Hippocampal formation (tissue), 2 donors: ENCODE measurements at places on chromosomes 6 and 20.

GRCh38 chr20:2759143-2759542, 41.3 kb downstream of the CPXM1 start:
- DNase-seq: no peak

DNA sequence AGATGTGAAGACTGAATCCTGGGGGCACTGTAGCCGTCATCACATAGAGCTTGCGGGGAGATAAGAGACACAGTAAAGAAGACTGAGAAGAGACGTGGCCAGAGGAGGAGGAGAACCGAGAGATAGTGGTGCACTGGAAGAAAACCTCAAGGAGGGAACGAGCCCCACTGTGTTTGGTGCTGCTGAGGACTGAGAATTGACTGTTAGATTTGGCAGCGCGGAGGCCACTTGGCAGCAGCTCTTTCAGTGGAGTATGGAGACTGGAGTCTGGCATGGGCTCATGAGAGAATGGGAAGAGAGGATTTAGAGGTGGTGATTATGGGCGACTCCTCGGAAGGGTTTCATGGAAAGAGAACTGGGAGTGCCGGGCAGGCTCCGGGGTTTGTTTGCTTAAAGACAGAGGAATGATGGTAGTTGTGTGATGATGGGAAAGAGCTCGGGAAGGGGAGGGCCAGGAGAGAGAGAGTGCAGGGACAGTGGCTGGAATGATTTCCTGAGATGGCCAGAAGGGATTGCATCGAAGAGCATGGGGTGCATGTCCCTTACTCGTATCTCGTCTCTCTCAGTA, 18.0 kb downstream of the CDYL start:
- no peak for DNase-seq

- DNase-seq: no peak
Measured at GRCh38 chr6:82687855-82688254, 324.2 kb downstream of the TPBG start.

GRCh38 chr6:166955865-166956443, 396 bp downstream of the RNASET2 start:
- DNase-seq: no peak

DNA sequence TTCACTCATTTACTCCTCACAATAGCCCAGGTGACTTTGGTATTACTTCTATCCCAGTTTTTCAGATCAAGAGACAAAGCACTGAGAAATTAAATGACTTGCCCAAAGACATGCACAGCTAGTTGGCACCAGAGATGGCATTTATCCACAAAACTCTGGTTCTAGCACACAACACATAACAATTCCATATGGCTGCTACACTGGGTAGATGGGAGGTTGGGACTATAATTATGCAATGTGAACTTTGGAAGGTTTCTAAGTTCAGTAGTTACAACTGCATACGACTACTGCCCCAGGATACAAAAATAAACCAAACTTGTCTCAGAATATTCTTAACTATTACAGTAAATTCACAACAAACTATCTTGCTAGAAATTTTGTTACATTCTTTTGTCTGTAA, 54.2 kb upstream of the MLIP start:
- DNase-seq: no peak

DNA sequence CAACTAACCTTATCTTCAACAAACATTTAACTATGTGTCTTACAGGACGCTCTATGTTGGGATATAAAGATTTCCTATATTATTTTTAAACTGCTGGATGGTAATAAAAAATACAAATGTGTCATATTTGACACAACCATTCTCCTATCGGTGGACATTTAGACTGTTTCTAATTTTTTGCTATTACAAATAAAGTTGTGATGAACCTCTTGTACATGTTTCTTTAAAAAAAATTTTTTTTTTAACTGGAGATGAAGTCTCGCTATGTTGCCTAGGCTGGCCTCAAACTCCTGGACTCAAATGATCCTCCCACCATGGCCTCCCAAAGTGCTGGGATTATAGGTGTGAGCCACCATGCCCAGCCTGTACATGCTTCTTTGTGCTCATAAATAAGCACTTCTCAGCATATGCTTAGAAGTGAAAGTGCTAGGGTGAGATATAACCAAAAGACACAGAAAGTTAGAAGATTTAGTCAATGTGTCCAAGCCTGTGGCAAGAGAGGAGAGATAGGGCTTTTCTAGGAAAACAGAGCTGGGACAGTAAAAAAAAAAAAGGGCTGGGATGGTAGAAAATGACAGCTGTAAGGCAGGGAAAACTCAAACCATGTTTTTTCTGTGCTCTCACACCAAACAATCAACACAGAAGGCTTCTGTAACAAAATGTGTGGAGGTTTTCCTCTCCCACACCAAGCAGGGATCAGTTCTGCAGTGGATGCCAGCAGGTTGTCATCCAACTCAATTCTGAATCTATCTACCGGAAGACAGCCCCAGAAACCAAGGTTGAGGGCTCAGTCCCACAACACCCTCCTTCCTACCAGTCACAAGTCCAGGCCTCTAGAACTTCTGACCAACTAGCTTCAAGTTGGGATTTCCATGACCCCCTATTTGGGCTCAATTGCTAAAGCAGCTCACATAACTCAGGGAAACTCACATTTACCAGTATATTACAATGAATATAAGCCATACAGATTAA, 70.0 kb upstream of the SMIM29 start:
- DNase-seq: no peak

GRCh38 chr6:29776684-29777083, 50.9 kb upstream of the HLA-G start:
- no peak for DNase-seq

DNA sequence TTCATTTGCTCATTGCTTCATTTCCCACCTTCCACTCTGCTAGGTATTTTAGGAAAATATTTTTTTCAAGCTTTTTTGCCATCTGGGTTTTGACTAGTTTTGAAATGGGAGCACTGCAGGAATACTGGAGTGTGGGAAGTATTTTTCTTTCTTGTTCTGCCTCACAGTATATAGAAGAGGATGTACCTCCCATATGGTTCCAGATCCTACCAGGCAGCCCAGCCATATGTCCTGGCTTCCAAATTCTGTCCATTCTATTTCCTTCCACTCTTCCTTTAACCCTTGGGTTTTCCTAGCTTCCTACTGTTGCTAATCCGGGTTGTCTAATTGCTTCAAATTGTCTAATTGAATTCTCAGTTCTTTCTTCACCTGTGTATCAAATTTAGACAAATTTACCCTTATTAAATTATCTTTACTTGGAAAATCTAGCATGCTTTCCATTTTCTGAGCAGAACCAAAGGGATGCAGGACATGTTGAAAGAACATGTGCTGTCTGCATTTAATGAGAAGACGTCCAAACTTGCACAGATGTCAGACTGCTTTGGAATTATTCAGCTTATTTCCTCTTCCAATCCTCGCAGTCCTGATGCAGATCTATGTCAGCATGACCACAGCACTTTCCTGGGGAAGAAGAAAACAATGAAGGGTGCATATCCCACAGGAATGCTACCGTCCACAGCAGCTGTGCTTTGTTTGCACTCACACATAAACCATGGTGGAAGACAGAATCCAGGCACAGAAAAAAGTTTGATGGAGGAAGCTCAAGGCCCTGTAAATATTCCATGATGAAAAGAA, 1273.9 kb upstream of the MAP3K7 start:
- DNase-seq: no peak

- no peak for DNase-seq
Measured at GRCh38 chr6:108996208-108996607, 98.4 kb downstream of the SESN1 start.

DNA sequence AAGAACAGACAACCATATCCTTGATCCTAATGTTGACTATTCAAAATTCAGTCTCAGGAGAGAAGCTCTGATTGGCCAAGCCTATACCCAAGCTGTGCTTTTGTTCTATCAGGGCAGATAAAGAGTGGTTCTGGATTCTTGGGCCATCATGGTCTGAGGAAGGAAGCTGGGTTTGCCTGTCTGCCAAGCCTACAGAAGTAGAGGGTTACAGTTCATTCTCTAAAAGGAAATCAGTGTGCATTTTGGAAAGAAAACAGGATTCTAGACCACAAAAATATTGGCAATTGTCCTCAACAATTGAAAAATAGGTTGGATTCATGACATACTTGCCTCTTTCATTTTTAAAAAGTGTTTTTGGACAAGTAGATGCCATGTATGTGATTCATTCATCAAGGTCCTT, 145.4 kb upstream of the BMP2 start:
- DNase-seq: no peak

GRCh38 chr6:145813285-145814034, 1.1 kb downstream of the FBXO30 start:
- no peak for DNase-seq

DNA sequence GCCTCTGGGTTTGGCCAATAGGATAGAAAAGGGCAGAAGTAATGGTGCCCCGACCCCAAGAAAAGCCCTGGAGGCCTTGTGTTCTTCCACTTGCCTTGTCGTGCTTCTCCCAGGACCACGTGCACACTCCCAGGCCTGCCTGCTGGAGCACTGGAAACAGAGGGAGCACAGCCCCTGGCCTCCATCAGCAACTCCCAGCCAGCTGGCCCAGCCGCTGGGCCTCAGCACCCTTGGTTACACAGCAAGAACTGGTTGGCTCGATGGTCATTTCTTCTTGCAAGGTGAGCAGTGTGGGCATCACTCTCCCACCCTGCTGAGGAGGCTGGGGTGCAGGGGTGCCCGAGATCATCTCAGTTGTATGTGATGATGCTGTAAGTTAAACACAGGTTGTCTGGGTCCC, 69.2 kb upstream of the CST7 start:
- no peak for DNase-seq

GRCh38 chr6:36743538-36744303, 46.1 kb downstream of the RAB44 start:
- DNase-seq: no peak

GRCh38 chr6:37531437-37532036, 31.8 kb upstream of the CCDC167 start:
- DNase-seq: no peak

- DNase-seq: no peak
Measured at GRCh38 chr6:96330884-96331283, 190.7 kb upstream of the UFL1 start.

GRCh38 chr6:20444786-20445271, 43.1 kb downstream of the E2F3 start:
- DNase-seq: no peak

DNA sequence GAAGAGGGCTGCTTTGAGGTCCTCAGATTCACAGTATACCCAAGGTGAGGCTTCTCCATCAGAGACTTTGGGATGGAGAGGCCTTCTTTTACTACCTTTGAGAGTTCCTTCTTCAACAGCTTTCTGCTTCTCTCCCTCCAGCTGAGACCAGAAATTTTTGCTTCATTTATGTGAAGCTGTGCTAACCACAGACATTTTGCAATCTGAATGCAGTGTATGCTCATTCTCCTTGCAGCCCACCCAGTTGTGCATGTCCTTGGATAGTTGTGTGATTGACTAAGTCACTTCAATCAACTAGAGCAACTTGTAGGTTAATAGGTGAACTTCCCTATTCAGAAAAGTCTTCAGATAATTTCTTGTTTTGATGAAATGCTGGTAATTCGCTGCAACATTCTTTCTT, 20.1 kb downstream of the DCBLD1 start:
- DNase-seq: no peak

GRCh38 chr20:8534368-8535160, 402.5 kb downstream of the PLCB1 start:
- no peak for DNase-seq

GRCh38 chr20:63860325-63861051, 810 bp upstream of the ABHD16B start:
- DNase-seq: no peak

- DNase-seq: no peak
Measured at GRCh38 chr20:57416296-57417022, 25.3 kb downstream of the RBM38 start.

DNA sequence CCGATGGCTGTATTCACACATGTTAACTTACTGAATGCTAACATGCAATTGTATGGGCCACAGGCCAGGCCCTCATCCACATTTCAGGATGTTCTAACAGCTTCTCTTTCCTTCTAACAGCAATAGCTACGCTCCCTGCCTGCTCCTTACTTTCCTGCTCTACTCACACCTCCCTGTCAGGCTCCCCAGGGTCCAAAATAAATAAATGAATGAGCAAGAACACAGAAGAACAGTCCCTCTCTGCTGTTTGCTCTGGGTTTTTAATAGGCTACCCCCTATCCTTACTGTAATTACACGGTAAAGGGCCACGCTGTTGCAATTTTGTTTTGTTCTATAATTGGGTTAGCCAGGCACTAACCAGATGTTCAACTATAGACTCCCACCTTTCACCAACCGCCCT, 135.6 kb downstream of the GMDS start:
- DNase-seq: no peak

- DNase-seq: no peak
Measured at GRCh38 chr6:161270116-161270515, 3.7 kb downstream of the AGPAT4 start.

GRCh38 chr6:123945386-123945785, 141.7 kb downstream of the NKAIN2 start:
- DNase-seq: no peak

- DNase-seq: no peak
Measured at GRCh38 chr6:170076466-170077165, 214.3 kb downstream of the DLL1 start.

- no peak for DNase-seq
Measured at GRCh38 chr6:127243501-127243900, 23.2 kb upstream of the RNF146 start.

DNA sequence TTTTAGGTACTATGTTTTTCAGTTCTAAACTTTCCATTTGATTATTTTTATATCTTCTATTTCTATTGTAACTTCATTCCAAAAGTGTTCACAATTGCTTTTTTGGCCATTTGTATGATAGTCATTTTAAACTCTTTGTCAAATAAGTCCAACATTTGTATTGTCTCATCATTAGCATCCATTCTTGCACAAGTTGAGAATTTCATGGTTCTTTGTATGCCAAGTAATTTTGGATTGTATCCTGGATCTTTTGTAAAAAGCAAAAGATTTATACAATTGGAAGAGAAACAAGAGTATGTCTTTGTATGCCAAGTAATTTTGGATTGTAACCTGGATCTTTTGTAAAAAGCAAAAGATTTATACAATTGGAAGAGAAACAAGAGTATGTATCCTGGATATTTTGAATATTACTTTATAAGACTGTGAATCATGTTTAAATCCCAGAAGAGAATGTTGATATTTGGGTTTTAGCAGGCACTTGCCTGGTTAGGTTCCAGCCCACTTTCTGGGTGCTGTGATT, 36.9 kb upstream of the NT5E start:
- no peak for DNase-seq

DNA sequence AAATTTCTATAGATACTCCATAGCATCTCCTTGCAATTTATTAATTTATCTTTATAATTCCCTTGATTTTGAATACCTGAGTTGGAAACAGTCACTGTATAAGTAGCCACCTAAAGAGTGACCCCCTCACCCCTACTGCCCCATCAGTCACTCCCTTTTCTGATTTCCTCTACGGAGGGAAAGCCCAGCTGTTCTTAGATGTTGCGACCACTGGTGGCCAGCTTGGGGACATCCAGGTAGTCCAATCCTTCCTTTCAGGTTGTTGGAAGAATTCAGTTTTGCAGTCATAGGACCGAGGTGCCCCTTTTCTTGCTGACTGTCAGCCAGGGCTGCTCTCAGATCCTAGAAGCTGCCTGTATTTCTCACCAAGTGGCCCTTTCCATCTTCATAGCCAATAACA, 87.8 kb downstream of the BMP6 start:
- no peak for DNase-seq
